Cortex of kidney (tissue), 1 donor: ENCODE measurements at places on chromosomes 5 and 9.

- DNase-seq = no peak
Measured at GRCh38 chr9:73548201-73548600, 396.5 kb downstream of the ANXA1 start.

DNA sequence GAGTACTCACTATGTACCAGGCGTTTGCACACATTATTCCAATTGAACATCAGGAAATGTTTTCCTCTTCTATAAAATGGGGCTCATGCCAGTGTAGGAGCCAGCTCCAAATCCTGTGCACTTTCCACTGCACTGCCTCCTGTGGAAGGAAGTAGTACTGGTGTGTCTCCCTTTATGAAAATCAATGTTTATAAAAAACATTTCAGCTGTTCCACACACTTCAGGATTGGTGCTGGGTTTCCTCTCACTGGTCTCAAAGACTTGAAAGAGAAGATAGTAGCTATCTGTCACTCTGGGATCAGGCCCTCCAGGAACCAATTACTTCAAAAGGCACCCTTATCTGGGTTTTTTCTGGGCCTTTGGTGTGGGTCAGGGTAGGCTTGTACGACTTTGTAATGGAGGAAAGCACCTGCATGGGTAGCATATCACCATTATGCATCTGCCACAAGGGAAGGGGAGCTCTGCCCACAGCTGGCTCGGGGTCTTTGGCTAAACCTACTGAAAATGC, 32.5 kb downstream of the RAB14 start:
- no peak for DNase-seq

DNA sequence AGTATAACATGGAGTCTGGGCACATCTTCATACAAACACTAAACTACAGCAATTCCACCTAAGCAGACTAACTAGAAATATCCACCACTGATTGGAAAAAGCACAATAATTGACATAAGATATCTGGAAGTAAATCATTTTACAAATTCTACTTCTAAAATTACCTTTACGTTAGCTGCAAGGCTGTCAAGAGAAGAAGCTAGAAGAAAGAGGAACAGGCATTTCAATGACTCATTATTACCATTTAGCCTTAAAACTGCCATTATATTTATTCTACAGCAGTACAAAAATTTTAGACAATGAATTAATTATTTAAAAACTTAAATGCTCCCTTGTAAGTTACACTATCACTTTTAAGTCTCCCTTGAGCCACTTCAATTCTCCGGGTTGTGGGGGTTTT, 43.4 kb upstream of the PLPP6 start:
- no peak for DNase-seq

- DNase-seq = no peak
Measured at GRCh38 chr5:159207686-159208513, 1.5 kb downstream of the RNF145 start.

GRCh38 chr5:10995891-10996290, 234.9 kb upstream of the DAP start:
- DNase-seq = no peak

DNA sequence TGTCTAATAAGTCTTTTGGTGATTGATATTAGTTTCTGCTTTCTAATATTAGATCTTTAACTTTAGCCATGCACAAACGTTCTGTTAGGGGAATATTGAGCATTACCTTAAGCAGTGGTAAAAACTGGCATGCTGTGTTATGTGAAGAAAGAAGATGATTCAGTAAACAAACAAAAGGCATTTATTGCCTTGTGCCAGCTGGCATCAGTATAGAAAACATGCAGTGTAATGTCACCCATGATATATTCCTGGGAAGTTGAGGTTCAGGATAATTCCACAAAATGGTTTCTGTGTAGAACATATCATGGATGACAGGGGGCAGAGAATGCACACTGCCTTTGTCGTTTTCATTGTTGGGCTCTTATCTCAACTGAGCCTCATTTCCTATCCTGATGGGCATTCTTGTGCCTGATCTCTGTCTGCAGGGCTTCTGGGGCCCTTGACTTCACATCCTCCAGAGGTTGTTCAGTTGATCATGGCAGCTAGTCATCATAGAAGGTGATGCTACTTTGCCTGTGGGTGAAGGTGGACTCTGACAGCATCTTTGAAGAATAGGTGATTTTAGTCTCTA, 24.2 kb downstream of the LRRTM2 start:
- DNase-seq = no peak

GRCh38 chr5:59173578-59173977, 590.7 kb downstream of the RAB3C start:
- DNase-seq = no peak

DNA sequence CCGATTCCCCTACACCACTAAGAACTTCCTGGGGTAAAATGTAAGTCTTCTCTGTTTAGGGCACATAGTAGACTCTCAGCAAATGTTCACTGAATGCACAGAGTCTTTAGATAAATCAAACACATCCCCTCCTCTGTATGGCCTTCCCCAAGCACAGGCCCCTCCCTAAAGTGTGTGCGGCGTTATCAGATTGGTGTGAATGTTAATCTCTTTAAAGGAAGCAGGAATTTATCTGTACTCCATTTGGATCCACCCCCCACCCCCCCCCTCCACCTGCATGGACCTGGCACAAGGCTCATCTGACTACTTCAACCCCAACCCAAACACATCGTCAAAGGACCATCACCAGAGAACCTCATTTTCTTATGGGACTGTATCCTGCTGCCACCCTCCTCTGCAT, 6.3 kb downstream of the PCDH1 start:
- no peak for DNase-seq

DNA sequence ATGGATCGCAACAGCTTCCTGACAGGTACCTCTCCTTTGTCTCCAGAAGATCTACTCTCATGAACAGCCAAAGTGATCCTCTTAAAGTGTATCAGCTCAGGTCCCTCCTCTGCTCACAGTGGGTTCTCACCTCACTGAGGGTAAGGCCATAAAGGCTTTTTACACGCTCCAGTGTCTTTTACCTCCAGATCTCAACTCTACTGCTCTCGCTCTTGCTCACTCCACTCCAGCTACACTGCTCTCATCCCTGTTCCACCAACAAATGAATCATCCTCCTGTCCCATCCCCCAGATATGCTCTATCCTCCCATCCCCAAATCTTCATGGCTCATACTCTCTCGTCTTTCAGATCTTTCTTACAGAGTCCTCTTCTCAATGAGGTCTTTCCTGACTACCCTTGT, 248.6 kb upstream of the EFNA5 start:
- no peak for DNase-seq

- DNase-seq = no peak
Measured at GRCh38 chr9:134285215-134285845, 40.9 kb upstream of the RXRA start.

- no peak for DNase-seq
Measured at GRCh38 chr5:59543821-59544442, 349.6 kb downstream of the PDE4D start.

- DNase-seq = no peak
Measured at GRCh38 chr5:104909803-104910202, 1347.2 kb upstream of the NUDT12 start.

DNA sequence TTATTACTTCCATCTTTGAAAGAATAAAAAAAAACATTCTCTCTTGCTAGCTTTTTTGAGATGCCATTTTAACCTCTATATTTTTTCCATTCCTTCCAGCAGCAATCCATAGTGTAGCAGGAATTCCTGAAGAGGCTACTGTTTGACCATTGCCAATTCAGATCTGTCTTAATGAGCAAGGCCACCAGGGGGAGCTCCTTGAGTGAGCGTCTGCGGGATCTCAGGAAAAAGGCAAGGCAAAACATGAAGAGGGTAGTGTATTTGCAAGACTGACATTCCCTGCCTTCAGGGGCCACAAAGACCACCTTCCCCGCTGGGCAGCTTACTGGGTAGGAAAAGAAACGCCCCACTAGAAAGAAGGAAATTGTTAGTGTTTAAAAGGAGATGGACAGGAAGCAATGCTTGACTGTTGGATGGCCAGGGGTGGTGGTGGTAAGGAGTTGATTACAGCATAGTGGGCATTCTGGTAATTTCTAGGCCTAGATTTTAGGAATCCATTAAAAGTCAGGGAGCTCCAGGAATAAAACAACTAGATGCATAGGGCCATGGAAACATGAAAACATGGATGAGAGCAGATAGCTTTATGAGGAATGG, 206.6 kb upstream of the HAPLN1 start:
- DNase-seq = no peak

DNA sequence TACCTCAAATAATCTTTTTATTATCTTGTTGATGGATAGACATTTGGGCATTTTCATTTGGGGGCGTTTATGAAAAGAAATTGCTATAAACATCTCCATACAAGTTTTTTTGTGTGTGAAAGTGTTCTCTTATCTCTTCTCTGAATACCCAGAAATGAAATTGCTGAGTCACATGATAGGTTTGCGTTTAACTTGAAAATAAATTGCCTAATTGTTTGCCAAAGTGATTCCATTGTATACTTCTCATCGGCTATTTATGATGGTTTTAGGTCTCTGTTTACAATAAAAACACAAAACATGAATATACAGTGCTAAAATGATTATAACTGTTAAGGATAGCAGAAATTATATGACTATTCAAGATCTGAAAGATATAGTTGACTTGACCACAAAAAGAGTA, 361.7 kb downstream of the TAF11L14 start:
- DNase-seq = no peak

DNA sequence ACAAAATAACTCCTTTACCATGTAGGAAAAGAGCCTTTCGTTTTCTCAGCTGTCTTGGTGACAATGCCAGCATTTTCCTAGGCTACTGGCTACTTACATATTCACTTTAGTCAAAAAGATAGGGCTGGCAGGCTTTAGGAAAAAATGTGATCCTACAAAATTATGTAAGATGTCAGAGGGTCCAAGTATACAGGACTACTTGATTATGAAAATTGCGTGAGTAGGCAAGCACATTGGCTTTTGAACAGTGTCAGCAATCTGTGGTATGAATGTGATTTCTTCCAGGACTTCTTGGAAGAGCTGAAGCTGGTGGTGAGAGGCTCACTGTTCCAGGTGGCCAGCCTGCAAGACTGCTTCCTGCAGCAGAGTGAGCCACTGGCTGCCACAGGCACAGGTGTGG, 22.8 kb downstream of the THBS4 start:
- DNase-seq = no peak

GRCh38 chr5:145010834-145011233, 824.3 kb downstream of the PRELID2 start:
- DNase-seq = no peak

DNA sequence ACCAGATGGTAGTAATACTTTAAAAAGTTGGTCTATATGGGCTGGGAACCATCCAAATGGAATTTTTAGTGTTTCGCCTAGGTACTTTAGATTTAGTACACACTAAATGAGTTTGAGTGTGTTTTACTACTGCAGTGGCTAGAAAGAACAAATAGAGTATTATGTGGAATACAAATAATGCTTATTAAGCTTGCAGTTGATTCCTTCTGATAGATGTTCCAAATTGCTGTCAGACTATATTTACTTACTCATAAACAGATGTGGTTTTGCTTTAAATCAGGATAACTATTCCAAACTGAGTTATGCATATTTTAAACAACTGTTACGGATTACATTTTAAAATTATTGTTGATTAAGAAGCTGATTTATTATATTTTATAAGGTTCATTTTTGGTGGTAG, 103.3 kb downstream of the ZSWIM6 start:
- no peak for DNase-seq

GRCh38 chr5:139481122-139481533, 1.4 kb downstream of the STING1 start:
- no peak for DNase-seq

GRCh38 chr5:132472431-132472830, 18.1 kb downstream of the IRF1 start:
- no peak for DNase-seq

DNA sequence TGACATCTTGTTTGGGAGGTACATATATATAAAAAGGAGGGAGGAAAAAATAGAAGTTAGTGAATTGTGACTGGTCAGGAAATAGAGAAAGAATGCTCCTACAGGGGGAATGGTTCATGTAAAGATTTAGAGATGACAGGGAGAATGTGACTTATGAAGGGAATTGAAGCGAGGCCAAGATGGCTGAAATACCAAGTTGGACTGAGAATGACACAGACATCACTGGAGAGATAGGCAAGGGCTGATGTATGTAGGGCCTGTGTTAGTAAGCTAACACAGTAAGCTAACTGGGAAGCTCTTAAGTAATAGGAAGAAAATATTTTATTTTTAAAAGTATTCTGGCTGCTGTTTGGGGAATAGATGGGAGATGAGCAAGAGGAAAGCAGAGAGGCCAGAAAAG, 286.3 kb downstream of the NNT start:
- DNase-seq = no peak

DNA sequence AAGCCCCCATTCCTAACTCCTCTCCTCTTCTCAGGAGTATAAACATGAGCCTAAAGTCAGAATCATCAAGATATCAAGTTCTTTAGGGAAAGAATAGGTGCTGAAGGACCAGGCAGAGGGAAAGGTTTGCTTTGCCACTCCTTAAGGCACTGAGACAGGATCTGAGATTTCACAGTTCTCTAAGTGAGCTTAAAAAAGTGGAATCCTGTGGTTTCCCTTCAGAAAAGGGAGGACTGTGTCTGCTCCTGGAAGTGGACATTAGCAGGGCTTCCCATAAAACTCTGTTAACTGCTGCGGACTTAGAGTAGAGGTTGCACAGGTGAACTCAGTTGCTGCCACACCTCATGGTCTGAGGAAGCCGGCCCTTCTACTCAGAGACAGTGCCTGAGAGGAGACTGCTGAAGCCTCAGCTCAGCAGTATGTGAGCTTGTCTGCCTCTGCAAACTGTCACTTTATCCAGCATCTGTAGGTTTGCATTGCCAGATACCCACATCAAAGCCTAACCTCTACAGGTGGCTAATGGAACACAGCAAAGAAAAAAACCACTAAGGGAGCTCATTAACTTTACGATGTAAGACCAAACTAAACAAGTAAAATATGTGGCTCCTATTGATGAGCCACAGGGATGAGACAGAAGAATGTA, 42.9 kb downstream of the RIC1 start:
- DNase-seq = no peak

DNA sequence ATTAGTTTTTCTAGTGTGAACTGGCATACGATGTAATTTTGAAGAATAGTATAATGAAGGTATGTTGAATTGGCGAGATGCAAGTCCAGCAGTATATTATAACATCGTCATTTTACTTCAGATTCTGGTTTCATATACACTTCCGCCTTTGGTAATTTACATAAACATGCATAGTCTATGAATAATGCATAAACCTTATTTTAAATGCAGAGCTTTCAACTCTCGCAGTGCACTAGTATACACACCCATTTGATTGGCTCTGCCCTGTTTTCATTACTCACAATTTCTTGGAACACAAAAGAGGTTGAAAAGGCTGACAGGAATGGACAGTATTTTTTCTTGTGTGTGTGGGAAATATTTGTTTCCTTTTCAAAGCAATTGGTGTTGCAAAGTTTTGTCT, 128.9 kb upstream of the CCNH start:
- DNase-seq = no peak

GRCh38 chr5:132099905-132100304, 26.3 kb downstream of the CSF2 start:
- no peak for DNase-seq

- no peak for DNase-seq
Measured at GRCh38 chr5:7250611-7251010, 145.3 kb upstream of the ADCY2 start.

- no peak for DNase-seq
Measured at GRCh38 chr9:129575818-129576217, 45.1 kb downstream of the C9orf50 start.

GRCh38 chr5:14572836-14573235, 8.8 kb upstream of the OTULINL start:
- DNase-seq = no peak

- no peak for DNase-seq
Measured at GRCh38 chr5:42593591-42593990, 163.0 kb upstream of the CCDC152 start.
